ENCODE measurements at places on chromosomes 3 and 15. TPM values are rescaled to one million over a fixed set of nuclear protein-coding genes. Genes with fewer than 3 reads are reported as not detected.

GRCh38 chr3:172511783-172512762 lies 11.2 kb downstream of the TNFSF10 start:
- no peak for DNase-seq
- H3K27me3 ChIP-seq: no peaks in the 10 kb centered on the region
- H3K27ac ChIP-seq: no peak overlapping the region

DNA sequence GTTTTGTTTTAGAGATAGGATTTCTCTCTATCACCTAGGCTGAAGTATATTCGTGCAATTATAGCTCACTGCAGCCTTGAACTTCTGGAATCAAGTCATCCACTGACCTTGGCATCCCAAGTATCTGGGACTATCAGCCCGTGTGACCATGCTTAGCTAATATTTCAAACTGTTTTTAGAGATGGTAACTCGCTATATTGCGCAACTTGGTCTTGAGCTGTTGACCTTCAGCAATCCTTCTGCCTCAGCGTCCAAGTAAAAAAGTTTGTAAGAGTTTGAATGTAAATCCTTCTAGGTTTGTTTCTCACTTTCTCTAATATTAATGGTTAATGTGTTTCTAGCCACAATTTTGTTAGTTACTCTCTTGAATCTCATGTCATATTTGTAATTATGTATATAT lies 1243.5 kb upstream of the CADM2 start:
- H3K4me3 ChIP-seq: no peak overlapping the region
- no peaks in the 10 kb centered on the region for H3K36me3 ChIP-seq
- no peak overlapping the region for H3K27ac ChIP-seq
- DNase-seq: no peak
- no peaks in the 10 kb centered on the region for H3K27me3 ChIP-seq

Gene SEC22C
- total RNA-seq: 80.1 TPM

Gene CD80
- not detected for total RNA-seq

- no peak overlapping the region for H3K4me3 ChIP-seq
- DNase-seq: no peak
- H3K36me3 ChIP-seq: no peaks in the 10 kb centered on the region
- H3K27me3 ChIP-seq: no peaks in the 10 kb centered on the region
Observed at GRCh38 chr3:133211449-133211848, 173.3 kb downstream of the TMEM108 start.

DNA sequence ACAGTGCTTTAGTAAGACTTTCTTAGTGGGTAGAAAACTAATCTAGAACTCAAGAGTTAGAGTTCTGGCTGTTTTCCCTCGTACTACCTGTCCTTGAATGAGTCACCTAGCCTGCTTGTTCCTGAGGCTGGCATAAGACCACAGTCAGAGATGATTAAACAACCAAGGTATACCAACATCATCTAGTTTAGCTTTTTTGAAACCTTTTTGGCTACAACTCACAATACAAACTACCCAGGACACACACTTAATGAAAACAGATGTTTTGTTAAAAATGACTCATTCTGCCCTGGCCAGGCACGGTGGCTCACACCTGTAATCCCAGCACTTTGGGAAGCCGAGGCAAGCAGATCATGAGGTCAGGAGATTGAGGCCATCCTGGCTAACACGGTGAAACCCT lies 4.6 kb downstream of the MCCC1 start:
- DNase-seq: no peak
- H3K36me3 ChIP-seq: peaks cover 3% of the 10 kb centered on the region
- peaks cover 6% of the 10 kb centered on the region for H3K4me1 ChIP-seq
- H3K27me3 ChIP-seq: no peaks in the 10 kb centered on the region
- H3K27ac ChIP-seq: no peak overlapping the region
- no peak overlapping the region for H3K4me3 ChIP-seq

Gene LMOD3
- total RNA-seq: not detected

DNA sequence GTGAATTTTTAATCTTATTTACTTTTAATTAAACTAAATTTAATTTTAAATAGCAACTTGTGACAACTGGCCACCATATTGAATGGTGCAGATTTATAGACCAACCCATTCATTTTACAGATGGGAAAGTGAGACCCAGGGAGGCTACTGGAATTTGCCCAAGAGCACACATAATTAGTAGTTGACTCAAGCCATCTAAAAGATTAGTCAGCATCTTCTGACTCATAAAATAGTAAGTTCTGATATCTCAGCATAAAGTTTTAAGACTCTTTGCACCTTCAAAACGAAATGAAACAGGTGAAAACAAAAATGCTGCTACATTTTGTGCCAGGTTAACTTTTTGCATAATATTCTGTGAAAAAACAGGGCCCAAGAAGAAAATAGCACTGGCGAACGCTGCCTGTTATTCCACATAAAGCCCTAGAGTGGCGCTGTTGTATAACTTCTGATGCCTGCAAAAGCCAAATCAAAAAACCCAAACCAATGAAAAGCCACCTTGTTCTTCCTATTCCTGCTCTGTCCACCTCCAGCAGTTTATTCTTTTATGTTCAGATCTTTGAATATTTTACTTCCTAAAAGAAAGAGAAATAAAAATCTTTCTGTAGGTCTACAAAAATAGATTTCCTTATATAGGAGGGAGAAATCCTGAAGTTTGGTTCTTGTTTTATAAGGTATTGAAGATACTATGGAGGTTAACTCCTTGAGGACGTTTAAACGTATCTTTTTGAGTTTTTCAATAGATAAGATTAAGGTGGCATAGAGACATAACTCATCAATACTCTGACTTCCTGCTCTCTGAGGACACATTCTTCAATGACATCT lies 62.8 kb downstream of the OTOL1 start:
- 0 out of 2 replicates have a peak, but pooled peaks cover 7% of the 10 kb centered on the region for H3K4me1 ChIP-seq
- H3K27me3 ChIP-seq: no peaks in the 10 kb centered on the region
- peak; percentile 71 for DNase-seq
- 0 out of 2 replicates have a peak overlapping the region, but pooled peaks have one; percentile 20 for H3K4me3 ChIP-seq

Gene GRIP2
- total RNA-seq: not detected

- no peak overlapping the region for H3K27ac ChIP-seq
- H3K36me3 ChIP-seq: no peaks in the 10 kb centered on the region
- no peak overlapping the region for H3K4me3 ChIP-seq
Observed at GRCh38 chr3:26731843-26732242, 109.3 kb downstream of the LRRC3B start.

- peaks cover 35% of the 10 kb centered on the region for H3K36me3 ChIP-seq
- H3K4me1 ChIP-seq: no peaks in the 10 kb centered on the region
- no peak overlapping the region for H3K4me3 ChIP-seq
- no peaks in the 10 kb centered on the region for H3K27me3 ChIP-seq
- no peak for DNase-seq
Observed at GRCh38 chr15:64137226-64137833, 14.2 kb upstream of the SNX22 start.

GRCh38 chr3:47394881-47395280 lies 14.1 kb downstream of the PTPN23 start:
- peaks cover 15% of the 10 kb centered on the region for H3K4me1 ChIP-seq
- DNase-seq: no peak
- no peak overlapping the region for H3K27ac ChIP-seq
- H3K36me3 ChIP-seq: no peaks in the 10 kb centered on the region

Gene SLC9C1
- total RNA-seq: not detected

GRCh38 chr3:183539811-183540210 lies 15.7 kb downstream of the KLHL6 start:
- peaks cover 12% of the 10 kb centered on the region for H3K4me1 ChIP-seq
- H3K27me3 ChIP-seq: no peaks in the 10 kb centered on the region
- H3K4me3 ChIP-seq: no peak overlapping the region

Gene NRROS
- total RNA-seq: not detected

DNA sequence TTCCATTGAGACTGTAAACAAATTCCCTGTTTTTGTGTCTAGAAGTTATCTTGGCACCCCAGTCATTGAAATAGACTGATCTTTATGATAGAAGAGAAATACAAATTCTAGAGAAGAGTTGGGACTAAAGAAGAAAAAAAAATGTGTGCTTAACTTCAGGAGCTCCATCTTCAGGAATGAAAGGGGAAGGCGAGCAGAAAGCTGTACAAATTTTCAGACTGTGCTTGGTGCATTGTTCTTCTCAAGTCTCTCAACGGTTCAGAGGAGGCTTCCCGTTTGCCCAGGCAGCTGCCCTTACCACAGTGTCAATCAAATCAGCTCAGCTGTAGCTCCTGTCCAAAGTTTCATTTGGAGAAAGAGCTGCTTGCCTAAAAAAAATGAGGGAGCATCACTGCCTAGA lies 41.7 kb downstream of the OXSM start:
- no peak overlapping the region for H3K27ac ChIP-seq
- DNase-seq: peak; percentile 52
- no peaks in the 10 kb centered on the region for H3K4me1 ChIP-seq
- no peaks in the 10 kb centered on the region for H3K27me3 ChIP-seq

Gene LDHAL6B
- not detected for total RNA-seq

GRCh38 chr3:66673293-66673692 lies 172.5 kb upstream of the LRIG1 start:
- DNase-seq: no peak
- no peak overlapping the region for H3K4me3 ChIP-seq
- H3K27ac ChIP-seq: no peak overlapping the region
- no peaks in the 10 kb centered on the region for H3K4me1 ChIP-seq

Gene A4GNT
- not detected for total RNA-seq

DNA sequence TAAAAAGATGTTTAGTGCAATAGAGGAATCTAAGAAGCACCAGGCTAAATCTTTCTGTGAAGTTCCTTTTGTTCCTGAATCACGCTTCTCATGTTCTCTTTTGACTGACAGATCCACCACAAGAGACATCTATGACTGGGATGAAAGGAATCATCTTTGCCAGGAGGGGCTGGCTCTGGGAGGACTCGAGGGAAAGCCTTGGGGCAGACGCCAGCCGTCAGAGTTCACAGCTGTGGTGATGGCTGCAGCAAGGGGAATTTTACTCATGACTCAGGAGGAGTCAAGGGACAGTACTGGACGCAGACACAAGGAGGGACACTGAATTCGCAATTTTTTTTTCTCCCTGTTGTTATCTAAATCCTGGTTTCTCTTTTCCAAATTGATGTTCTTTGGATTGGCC lies 38.7 kb downstream of the C3orf38 start:
- H3K27me3 ChIP-seq: no peaks in the 10 kb centered on the region
- no peak overlapping the region for H3K27ac ChIP-seq
- H3K36me3 ChIP-seq: no peaks in the 10 kb centered on the region

DNA sequence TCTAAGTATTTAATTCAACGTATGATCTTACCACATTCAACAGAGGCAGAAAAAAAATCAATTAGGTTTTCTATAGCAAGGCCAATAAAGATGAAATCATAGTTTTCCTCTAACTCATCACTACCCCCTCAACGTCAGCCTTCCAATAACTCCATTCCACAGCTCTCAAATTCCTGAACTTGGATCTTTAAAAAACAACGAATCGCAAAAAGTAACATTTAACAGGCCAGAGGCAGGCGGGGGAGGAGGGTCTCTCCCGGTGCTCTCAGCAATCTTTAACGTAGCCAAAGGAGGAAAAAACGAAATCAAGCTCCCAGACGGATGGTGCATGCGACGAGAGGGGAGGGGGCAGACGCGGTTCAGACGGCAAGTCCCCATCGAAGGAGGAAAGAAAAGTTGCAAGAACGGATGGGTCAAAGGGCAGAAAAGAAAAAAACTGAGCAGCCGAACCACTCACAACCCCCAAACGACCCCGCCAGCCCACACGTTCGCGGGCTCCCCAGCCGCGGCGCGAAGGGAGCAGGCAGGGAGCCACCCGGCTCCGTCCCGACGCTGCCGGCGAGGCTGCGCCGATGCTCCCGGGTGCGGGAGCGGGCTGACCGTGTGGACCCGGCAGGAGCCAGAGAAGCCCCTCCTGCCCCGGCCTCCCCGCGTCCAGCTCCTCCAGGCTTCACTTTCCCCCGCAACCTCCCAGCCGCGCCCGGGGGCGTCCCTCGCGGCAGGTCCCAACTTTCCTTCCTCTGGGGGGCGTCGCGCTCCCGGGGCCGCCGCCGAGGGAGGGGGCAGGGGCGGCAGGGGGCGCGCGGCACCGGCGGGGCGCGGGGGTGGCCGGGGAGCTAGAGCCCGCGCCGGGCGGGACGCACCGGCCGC lies 703 bp downstream of the PEAK1 start:
- H3K4me1 ChIP-seq: peaks cover 52% of the 10 kb centered on the region
- no peaks in the 10 kb centered on the region for H3K27me3 ChIP-seq
- H3K4me3 ChIP-seq: peak overlapping the region; percentile 96
- H3K27ac ChIP-seq: peak overlapping the region; percentile 78
- DNase-seq: peak; percentile 69

GRCh38 chr3:59895972-59896371 lies 846.1 kb upstream of the CFAP20DC start:
- no peak overlapping the region for H3K27ac ChIP-seq
- no peaks in the 10 kb centered on the region for H3K27me3 ChIP-seq
- H3K36me3 ChIP-seq: no peaks in the 10 kb centered on the region
- no peak for DNase-seq
- H3K4me1 ChIP-seq: no peaks in the 10 kb centered on the region

GRCh38 chr3:133734305-133734704 lies 11.9 kb upstream of the TF start:
- H3K27me3 ChIP-seq: no peaks in the 10 kb centered on the region
- no peak overlapping the region for H3K4me3 ChIP-seq
- no peak for DNase-seq
- no peaks in the 10 kb centered on the region for H3K36me3 ChIP-seq
- H3K27ac ChIP-seq: no peak overlapping the region
- H3K4me1 ChIP-seq: no peaks in the 10 kb centered on the region

Gene ETV5
- total RNA-seq: 44.0 TPM

DNA sequence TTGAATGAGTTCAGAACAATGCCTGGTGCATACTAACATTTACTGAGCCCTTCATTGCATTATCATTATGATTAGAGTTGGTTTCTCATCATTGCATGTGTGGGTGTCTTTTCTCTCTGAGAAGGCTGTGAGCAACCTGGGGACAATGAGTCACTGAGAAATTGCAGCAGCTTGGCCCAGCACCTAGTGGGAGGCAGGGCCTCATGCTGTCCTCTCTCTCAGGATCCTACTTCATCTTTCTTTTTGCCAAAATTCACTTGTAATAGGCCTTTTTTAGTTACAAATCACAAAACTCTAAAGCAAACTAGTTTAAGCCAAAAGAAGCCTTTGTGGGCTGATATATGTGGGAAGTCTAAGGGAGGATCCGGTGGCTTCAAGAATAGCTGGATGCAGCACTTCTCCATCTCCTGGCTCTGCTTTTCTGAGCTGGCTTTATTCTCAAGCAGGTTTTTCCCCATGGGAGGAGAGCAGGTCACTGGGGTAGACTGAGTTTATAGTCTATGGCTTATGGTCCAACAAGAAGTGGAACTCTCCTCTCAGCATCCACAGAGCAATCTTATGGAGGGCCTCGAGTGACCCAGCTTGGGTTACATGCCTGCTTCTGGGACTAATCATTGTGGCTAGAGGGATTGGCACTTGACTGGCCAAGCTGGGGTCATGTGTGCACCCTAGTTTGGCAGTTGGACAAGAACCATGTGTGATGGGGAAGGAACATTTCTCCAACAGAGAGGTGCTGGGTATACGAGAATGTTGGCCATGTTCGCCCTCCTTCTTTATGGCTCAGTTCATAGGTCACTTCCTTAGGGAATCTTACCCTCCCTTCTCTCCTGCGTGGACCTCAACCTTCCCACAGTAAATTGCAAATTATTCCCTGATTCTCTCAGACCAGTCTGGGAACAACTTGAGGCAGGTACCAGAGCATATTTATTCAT lies 8.7 kb upstream of the CAMK1 start:
- H3K4me3 ChIP-seq: no peak overlapping the region
- peaks cover 15% of the 10 kb centered on the region for H3K36me3 ChIP-seq

- H3K27ac ChIP-seq: no peak overlapping the region
- H3K27me3 ChIP-seq: no peaks in the 10 kb centered on the region
- no peak for DNase-seq
- H3K4me1 ChIP-seq: no peaks in the 10 kb centered on the region
Observed at GRCh38 chr3:94619643-94620042, 556.8 kb downstream of the NSUN3 start.

- H3K27me3 ChIP-seq: no peaks in the 10 kb centered on the region
- no peaks in the 10 kb centered on the region for H3K36me3 ChIP-seq
- no peak overlapping the region for H3K4me3 ChIP-seq
- H3K4me1 ChIP-seq: no peaks in the 10 kb centered on the region
- no peak overlapping the region for H3K27ac ChIP-seq
- no peak for DNase-seq
Observed at GRCh38 chr15:80629355-80629754, 65.8 kb upstream of the ABHD17C start.

Measured in GM23248 (cell line).